ENCODE measurements at places on chromosomes 11 and 22. TPM values are rescaled to one million over a fixed set of nuclear protein-coding genes. Genes with fewer than 3 reads are reported as not detected.

The TMEM191B gene
- 3.0 TPM for polyA plus RNA-seq

The CTSW gene
- polyA plus RNA-seq = 2.6 TPM

The CRYBB3 gene
- not detected for polyA plus RNA-seq

The DERL3 gene
- 3.9 TPM for polyA plus RNA-seq

The PGR gene
- polyA plus RNA-seq = 3.4 TPM

The OR5B2 gene
- not detected for polyA plus RNA-seq

The PNPLA3 gene
- 0.55 TPM for polyA plus RNA-seq

DNA sequence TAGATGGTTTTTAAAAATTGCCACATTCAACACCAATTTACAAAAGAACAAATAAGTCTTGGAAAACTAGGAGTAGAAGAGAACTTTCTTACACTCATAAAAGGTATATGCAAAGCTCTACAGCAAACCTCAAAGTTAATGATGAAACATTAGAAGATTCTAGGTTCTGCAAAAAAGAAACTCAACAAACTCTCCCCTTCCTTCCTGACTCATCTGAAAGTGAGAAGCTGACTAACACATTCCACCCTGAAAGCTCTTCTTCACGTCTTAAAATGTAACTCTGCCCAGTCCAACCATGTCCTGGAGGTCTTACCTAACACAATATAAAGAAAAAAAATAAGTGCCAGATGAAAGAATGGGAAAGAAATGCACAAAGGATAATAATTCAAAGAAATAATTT lies 218.9 kb upstream of the ISX start:
- no peak for DNase-seq

DNA sequence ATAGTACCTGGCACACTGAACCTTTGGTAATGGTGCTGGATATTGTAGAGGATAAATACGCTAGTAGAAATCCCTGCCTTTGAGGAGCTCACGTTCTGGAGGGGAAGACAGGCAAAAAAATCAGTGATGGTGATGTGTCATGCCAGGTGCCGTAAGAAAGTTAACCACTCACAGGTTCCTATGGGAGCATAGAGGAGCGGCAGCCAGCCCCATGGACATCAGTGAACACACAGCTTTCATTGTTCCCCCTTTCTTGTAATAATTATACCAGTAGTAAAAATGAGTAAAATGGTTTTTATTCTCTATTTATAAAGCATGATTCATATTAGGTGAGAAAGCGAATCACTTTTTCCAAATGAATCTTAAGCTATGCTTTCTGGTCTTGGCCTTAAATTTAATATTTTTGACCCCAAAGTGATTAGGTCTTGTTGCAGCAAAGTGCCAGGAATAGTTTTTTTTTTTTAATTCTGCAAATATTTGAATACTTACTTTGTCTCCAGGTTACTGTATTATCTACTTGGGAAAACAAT lies 57.9 kb downstream of the UVRAG start:
- no peak for DNase-seq

DNA sequence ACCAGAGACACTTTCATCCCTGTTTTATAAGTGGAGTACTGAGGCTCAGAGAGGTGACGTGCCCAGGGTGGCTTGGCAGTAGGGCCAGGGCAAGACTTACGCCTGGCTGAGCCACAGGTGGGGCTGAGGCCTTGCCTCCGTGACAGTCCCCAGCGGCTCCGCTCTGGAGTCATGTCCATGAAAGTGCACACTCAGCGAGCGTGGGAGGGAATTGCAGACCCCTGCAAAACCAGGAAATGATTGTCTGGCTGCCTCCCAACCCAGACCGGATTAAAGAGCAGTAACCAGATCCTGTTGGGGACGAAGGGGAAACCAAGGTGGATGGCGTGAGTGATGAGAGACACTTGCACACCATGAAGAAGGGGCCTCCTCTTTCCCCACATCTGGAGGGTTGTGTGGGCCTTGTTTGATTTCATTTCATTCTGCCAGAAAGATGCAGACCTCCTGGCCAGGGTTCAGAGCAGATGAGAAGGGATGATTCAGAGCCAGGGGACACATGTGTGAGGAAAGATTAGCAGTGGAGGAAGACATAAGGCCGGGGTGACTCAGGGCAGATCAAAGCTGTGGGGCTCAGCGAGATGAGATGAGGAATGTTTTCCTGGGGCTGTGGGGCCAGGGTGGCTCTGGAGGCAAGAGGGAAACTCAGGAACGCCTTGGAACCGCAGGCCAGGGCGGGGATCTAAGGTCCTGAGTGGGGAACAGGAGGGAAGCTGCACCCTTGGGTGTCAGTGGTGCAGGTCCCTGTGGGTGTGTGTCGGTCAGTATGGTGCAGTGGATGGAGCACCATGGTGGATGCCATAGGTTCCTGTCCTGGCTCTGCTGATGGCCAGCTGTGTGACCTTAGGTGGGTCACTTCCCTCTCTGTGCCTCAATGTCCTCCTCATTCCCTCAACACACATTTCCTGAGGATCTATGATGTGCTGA lies 29.9 kb upstream of the LRRC32 start:
- peak; percentile 48 for DNase-seq

DNA sequence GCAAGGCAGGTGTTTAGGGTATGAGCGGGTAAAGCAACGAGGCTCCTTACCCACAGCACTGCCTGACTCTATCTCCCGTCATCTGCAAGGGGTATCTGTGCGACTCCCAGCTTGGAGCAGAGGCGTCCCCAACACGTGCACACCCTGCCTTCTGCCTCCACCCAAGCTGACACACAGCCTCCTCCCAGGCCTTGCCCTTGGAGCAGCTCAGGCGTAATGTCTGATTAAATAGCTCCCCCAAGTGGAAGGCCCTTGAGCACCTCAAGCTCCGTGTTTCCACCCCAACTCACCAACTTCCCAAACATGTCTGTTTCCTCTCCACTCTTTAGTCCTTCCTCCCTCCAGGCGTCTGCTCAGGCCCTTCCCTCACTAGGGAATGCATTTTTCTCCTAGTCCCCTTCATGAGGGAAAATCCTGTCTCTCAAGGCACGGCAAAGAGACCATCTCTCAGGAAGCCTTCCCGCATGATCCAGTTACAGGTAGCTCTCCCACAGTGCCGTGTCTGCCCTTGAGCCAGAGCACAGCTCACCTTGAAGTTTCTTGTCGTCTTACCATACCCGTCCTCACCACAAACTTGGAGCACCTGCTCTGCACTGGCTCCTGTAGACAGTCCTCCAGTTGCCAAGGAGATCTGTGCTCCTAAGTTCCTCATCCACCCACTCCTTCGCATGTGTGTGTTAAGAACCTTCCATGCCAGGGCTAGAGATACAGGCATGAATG lies 15.8 kb downstream of the CYB5R2 start:
- DNase-seq = peak; percentile 42

GRCh38 chr11:64844330-64845128 lies at the start of gene CDC42BPG:
TSS of gene CDC42BPG (minus strand) at chr11:64844653. CDS start at chr11:64844569, 84 bp downstream.
- DNase-seq = peak; percentile 73

DNA sequence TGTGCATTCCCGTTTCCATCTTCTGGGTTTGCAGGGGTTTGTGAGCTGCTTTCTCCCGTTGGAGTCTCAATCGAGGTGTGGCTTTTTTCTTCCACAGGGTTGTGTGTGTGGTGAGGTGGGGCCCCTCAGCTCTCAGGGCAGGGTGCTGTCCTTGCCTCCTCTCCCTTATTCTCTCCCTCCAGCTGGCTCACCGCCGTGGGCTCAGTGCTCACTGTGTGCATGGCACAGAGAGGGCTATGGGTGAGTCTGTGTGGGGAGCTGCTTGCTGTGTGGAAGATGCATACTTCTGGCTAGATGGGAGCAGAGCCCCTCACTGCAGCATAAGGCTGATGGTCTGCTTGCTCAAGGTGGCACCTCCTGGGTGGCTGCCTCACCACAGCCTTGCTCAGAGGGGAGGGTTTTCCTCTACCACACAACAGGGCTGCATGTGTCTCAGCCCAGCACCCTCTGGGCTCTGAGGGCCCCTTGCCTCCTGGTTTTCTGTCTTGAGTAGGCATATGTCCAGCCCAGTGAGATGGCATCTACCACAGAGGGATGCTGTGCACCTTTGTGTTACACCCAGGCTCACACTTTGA lies 203.1 kb upstream of the B3GAT1 start:
- DNase-seq = no peak

GRCh38 chr11:109511598-109511997 lies 89.6 kb downstream of the C11orf87 start:
- DNase-seq = no peak

DNA sequence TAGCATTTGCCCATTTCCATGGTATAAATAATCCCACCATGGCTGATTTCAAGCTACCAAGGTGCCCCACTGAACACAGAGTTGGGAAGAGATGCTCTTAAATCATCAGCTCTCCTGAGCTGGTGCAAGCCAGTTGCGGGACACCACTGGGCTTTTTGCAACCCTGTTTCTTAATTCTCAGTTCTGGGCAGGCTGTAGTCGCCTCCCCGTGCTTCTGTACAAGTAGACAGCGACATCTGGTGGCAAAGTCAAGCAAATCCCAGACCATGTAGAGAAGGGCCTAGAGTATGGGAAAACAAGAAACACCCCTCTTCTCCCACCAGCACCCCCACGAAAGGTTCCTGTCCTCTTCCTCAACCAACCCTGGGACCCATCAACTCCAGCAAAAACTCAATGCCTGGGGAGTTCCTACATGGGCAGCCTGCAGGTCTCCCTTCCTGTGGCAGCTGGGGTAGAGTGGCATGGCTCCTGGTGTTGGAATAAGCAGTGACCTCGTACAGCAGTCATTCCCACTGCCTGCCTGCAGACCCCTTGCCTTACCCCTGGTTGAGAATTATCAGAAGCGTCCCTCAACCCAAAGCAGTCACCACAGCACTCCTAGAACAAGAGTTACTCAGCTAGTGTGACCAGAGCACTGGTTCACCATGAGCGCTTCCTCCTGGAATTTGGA lies 68.4 kb downstream of the IGLL5 start:
- DNase-seq = peak; percentile 62

DNA sequence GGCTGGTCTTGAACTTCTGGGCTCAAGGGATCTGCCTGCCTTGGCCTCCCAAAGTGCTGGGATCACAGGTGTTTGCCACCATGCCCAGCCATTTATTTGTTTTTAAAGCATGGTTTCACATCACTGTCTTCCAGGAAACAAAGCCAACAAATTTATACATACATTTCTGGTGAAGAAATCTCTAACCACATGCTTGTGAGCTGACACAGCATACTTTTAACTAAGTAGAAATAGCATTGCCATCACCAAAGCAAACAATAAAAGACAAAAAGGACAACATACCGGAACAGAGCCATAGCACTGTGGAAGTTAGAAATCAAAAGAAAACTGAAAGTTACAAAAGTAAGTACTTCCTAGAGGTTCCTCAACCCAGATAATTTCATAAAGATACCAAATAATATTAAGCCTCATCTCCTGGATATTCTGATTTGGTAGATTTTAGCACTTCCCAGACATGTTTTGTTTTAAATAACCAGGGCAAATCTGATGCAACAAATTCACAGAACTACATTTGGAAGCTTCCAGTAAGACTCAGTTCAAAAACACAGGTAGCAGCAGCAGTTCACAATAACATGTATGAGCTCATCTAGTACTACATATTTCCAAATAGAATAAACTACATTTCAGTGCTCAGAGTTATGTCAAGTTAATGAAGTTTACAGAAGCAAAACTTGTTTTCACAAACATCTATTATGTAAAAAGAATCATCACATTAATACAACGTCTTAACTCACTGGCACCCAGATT lies 70.6 kb downstream of the RRAS2 start:
- no peak for DNase-seq

DNA sequence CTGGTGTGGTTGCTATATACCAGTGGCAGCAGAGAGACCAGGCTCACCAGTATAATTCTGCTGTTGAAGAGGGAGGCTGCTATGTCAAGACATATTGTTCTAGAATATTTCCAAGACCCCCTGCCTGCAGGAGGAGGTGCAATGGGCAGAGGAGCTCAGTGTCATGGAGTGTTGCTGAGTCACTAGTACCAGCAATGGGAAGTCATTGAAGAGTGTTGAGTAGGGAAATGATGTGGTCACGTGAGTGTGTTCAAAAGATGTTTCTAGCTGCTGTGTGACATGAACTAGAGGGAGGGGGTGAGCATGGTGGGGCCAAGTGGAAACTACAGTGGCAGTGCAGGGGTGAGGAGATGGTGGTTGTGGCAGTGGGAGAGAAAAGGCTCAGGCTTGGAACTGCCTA lies 76.3 kb upstream of the BIRC3 start:
- no peak for DNase-seq

- DNase-seq = no peak
Measured at GRCh38 chr11:66619080-66619554, 2.7 kb downstream of the RBM14 start.

GRCh38 chr11:120324932-120325810 lies at the start of gene TLCD5:
TSS of gene TLCD5 (plus strand) at chr11:120325299. CDS start at chr11:120327442, 2,143 bp downstream.
- DNase-seq = peak; percentile 57

DNA sequence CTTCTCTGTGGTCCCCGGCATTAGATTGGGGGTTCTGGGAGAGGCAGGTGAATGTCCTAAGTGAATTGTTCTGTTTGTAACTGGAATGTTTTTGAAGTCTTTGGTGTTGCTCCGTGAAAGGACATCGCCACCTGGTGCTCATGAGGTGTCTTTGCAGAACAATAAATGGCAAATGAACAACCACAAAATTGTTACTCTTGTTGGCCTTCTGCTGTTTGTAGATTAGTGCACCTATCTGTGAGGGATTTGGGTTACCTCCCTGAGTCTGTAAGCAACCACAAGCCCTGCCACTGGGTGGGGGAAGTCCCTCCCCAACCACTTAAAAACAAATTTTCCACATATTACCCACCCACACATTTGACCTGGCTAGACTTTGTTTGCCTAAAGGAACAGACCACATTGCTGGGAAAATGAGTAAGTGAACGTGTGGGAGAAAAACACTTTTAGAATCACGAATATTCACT lies 4.7 kb downstream of the MPEG1 start:
- no peak for DNase-seq

DNA sequence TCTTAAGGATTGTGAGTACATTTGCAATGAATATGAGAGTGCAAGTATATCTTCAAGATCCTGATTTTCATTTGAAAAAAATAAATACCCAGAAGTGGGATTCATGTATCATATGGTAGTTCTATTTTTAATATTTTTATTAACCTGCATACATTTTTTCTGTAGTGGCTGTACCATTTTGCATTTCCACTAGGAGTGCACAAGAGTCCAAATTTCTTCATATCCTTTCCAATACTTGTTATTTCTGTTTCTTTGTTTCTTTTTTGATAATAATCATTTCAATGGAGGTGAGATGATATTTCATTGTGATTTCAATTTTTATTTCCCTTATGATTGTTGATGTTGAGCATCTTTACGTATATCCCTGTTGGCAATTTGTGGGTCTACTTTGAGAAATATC lies 759.8 kb upstream of the CNTN5 start:
- DNase-seq = no peak

DNA sequence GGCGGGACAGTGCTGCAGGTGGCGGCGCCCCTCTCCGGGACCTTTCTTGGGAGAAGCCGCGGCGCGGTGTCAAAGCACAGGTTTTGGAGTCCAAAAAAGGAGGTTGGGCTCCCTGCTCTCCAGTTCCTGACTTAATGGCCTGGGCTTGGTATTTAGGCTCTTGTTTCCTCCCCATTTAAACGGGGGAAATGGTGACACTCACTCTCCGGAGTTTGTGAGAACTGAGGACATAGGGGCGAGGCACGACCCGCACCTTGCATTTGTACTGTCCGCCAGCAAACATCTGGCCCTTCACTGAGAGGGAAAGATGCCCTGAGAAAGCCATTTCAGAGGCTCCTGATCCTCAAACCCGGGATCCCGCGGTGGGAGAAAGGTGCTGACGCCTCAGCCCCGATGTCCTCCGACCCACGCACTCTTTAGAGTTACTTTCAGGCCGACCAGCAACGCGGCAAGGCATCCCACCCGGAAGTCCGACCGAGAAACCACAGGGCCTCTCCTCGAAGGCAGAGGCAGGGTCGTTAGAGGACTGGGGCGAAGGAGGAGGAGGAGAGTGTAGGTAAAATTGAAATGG lies 2.9 kb upstream of the WDR74 start:
- DNase-seq = no peak
